ENCODE measurements at places on chromosomes 1 and 21.

- DNase-seq = no peak
These were observed 2.3 kb upstream of the SCYL3 start for GRCh38 chr1:169896013-169896412.

GRCh38 chr1:172826096-172826741 lies 167.3 kb downstream of the FASLG start:
- peak; percentile 92 for DNase-seq

DNA sequence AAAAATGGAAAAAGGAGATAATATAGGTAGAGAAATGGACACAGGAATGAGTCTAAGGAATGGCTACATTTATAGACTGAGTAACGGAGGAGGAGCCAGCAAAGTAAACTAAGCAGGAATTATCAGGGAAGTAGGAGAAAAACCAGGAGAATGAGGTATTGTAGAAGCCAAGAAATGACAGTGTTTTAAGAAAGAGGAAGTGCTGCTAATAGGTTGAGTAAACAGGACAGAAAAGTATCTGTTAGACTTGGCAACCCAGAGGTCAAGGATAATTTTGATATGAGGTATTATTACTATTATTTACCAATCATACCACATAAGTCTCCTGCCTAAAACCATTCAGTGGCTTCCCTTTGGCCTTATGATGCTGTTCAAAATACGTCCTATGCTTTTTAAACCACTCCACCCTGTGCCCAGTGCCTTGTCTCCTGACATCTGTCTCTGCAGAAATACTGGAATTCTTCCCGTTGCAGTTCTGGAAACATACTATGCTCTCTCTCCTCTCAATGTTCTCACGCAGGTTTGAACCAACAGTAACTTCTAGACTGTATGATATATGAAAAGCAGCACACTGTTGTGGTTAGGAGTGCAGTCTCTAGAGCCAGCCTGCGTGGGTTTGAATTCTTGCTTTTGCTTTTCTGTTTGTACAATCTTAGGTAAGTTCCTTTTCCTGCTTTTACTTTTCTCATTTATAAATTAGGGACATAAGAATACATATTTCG lies 24.6 kb upstream of the NEK7 start:
- DNase-seq = no peak

DNA sequence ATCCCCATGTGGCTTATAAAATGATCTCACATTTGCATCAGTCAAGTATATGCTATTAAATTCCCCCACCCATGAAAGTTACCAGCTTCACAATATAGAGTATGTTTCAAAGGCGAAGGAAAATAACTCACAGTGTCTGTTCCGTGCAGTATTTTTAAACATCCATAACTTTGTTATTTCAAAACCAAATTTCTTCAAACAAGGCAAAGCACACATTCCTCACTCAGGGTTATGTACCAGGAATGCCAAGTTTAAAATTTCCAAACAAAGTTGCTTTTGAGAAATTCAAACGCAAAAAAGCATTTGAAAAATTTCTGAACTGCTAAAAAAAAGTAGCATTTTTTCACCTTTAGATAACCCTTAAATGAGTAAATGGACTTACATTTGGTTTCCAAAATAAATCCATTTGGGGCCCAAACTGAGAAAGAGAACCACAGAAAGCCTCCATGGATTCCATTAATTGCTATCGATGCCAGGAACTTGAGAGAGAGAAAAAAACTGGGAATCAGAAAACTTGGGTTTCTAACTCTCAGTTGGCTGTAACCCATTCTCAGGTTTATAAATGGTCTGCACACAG lies 149.5 kb downstream of the SLC30A10 start:
- no peak for DNase-seq

DNA sequence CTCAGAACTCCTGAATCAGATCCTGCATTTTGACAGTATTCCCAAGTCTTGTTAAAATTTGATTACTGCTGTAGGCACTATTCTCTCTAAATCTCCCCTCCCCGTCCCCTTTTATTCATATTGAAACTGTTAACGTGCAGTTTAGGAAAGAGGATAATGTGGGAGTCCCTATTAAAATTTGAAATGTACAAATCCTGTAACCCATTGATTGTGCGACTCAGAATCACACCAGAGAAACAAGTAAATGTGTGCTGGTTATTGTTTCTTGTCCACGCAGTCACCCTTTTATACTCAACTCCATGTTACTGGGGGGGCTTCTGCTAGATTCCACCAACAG lies 584 bp upstream of the LTN1 start:
- no peak for DNase-seq

DNA sequence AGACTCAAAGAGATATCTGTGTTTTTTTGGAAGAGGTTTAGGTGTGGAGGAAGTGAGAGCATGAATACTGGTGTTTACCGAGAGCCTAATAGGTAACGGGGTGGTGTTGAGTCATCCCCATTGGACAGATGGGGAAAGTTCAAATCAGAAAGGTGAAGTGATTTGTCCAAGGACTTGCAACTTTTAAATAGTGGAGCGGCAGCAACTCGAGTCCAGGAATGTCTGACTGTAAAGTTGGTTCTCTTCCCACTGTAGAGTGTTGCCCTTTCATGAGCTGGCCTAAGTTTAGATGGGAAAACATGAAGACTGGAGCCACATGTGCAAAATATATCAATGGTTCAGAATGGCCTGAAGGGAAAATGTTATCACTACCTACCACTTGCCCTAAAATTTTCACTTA lies 125.7 kb downstream of the LYPLAL1 start:
- DNase-seq = peak; percentile 40

DNA sequence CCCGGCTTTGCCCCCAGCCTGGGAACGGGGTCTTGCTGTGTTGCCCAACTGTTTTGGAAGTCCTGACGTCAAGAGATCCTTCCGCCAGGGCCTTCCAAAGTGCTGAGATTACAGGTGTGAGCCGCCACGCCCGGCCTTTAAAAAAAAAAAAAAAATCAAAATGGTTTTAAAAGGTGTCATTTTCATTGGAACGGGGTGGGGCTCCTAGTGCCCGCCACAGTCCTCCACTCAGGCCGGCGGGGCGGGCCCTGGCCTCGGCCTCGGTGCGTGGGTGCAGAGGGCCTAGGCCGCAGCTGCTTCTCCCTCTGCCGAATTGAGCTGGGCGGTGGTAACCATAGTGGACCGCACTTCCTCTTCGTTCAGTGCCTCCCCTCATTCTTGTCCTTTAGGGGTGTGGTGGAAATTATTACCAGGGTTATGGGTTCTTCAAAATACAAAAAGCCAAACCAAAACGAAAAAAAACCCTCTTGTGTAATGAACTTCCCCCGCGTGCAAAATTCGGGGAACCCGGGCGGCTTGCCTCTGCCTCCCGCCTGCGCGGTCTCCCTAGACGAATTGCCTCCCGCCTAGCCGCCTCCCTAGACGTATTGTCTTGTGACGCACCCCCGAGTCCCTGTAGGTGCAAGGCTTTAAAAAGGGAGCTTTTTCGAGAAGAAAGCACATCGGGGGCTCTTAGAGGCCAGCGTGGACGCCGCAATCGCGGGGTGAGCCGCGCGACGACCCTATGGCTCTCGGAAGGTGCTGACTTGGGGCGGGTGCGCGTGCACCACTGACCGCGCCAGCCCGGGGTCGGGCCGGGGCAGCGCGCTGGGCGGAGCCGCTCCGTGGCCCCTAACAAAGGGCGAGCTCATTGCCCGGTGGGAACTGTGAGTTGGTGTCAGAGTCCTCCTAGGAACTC lies 10.5 kb upstream of the SPEN start:
- no peak for DNase-seq

DNA sequence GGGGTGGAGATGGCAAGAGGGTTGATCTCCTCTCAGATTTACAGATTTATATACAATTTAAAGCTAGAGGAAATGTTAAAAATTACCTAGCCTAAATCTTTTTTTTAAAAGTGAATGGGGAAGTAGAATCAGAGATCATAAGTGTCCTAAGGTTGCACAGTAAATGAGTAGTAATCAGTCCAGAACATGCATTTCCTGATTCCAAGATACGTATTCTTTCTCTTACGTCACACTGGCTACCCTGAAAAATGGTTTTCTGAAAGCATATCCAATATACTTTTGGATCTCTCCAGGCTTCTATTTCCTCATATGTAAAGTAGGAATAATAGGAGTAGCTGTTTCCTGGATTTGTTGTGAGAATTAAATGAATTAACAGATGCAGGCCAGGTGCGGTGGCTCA lies 11.7 kb downstream of the GADD45A start:
- DNase-seq = no peak

DNA sequence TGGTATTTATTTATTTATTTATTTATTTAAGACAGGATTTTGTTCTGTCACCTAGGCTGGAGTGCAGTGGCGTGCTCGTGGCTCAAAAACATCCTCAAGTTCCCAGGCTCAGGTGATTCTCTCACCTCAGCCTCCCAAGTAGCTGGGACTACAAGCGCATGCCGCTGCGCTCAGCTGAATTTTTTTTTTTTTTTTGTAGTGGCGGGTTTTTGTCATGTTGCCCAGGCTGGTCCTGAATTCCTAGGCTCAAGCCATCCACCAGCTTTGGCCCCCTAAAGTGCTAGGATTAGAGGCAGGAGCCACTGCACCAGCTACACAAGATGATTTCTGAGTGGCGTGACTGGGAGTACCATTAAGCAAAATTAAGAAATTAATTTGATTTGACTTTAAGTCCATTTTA lies 31.7 kb downstream of the CNST start:
- DNase-seq = no peak
